NCI-H187 (cell line): ENCODE measurements at places on chromosomes 11 and 22.

DNA sequence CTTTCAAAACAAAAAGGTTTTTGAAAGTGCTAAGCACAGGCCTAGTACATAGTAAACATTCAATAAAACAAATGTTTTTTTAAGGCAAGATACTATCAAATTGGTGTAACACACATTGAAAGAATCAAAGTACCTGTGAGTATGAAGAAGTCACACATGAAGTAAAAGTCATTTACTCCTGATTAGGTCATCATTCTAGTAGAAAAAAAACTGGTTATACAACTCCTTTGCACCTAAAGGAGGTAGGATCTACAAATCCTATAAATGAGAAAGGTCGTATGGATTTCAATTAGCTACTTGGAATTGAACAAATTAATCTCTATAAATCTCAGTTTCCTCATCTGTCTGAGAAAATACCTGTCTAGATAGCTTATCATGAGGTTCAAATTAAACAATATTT is 80.8 kb downstream of the SIK3 start:
- DNase-seq: no peak

DNA sequence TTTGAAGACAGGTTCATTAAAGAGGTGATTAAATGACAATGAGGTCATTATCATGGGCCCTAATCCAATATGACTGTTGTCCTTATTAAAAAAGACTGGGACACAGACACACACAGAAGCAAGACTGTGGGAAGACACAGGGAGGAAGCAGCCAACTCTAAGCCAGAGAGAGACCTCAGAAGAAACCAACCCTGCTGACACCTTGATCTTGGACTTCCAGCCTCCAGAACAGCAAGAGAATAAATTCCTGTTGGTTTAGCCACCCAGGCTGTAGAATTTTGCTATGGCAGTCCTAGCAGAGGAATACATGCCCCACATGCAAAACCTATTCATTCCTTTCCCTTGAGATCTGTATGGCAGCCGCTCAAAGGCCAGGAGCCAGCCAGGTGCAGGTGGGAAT is 35.6 kb upstream of the CACNG2 start:
- no peak for DNase-seq

GRCh38 chr11:16741473-16741872 is 3.0 kb downstream of the C11orf58 start:
- DNase-seq: no peak

- no peak for DNase-seq
Measured at GRCh38 chr11:33531743-33532181, 168.9 kb downstream of the C11orf91 start.

DNA sequence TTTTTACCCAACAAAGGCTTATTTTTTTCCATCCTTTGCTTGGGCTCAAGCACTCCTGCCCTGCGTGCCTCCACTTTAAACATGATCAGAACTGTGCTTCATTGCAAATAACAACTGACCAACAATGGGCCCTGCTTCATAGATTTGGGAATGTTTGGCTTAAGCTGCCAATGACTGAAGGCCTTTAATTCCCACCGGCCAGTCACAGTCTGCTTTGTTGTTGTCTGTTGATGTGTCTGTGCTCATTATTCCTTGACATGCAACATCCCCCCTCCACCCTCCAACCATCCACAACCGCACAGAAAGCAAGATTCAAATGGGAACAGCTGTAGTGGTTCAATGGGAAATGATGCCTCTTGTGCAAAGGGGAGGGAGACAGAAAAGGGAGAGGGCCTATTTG is 23.0 kb downstream of the PAX6 start:
- no peak for DNase-seq

GRCh38 chr11:50298182-50298988 is 265.7 kb downstream of the OR4C45 start:
- DNase-seq: no peak

- DNase-seq: no peak
Measured at GRCh38 chr11:121563900-121564822, 111.4 kb upstream of the SORL1-AS1 start.
